Erythroblast (primary cell): ENCODE measurements at places on chromosomes 13 and 19.

GRCh38 chr13:87754097-87754496 lies 82.9 kb downstream of the SLITRK5 start:
- no peak for DNase-seq

- DNase-seq = no peak
These were observed 7.2 kb downstream of the ZNF296 start for GRCh38 chr19:45069056-45069455.

GRCh38 chr19:49680421-49681351 lies 3.6 kb downstream of the PRMT1 start:
- peak; percentile 95 for DNase-seq

GRCh38 chr19:18865973-18866799 lies 29.8 kb downstream of the CERS1 start:
- DNase-seq = peak; percentile 74

- no peak for DNase-seq
These were observed 11.2 kb upstream of the RAB8A start for GRCh38 chr19:16100524-16100923.

DNA sequence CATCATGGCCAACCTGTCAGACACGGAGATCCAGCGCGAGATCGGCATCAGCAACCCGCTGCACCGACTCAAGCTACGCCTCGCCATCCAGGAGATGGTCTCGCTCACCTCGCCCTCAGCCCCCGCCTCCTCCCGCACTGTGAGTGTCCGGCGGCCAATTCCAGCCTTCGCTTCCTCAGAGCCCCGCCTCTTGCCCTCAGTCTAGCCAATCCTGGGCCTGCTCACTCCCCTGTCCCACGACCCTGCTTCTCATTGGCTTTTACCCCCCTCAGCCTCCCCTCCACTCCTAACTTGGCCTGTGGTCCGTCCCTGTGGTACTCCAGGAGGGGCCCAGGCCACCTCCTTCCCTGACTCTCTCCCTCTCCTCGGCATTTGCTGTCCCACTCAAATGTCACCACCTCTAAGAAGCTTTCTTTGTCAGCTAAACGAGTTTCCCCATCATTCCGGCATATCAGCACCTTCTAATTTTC lies 12.3 kb downstream of the HRC start:
- peak; percentile 85 for DNase-seq

GRCh38 chr19:54465426-54466109 lies 2.0 kb upstream of the LENG9 start:
- peak; percentile 36 for DNase-seq

DNA sequence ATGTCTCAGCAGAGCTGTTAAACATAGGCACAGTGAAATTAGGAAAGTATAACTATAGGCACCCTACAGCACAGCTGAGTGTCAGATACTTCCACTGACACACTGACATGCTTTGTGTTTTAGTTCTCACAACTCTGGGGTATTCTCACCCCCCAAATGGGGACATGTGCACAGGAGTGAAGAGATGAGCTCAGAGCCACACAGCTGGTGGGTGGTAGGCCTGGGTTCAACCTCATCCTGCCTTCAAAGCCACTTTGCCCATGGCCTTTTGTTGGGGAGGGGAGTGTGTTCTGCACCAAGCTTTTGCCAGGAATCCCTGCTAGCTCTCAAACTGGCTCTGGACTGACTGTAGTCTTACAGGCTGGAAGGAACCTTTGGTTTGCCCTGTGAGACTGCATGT lies 1.7 kb upstream of the SLC35E1 start:
- no peak for DNase-seq

GRCh38 chr13:40233731-40234195 lies 432.7 kb downstream of the FOXO1 start:
- DNase-seq = no peak

GRCh38 chr19:30719189-30719998 lies 347.2 kb downstream of the ZNF536 start:
- peak; percentile 1 for DNase-seq

DNA sequence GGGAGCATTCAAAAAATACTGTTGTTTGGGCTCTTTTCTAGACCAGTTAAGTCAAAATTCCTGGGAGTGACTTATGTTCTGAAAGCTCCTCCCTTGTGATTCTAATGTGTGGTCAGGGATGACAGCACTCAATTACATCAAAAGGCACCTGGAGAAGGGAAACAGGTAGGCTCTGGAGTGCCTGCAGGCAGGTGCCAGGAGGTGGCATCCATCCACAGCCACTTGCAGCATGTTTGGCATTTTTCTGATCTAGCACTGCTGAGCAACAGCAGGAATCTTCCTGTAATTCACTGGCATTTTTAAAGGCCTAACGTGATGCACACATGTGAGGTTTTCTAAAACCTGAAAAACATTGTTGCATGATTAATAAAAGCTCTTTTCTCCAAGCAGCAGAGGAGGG lies 94.6 kb downstream of the CCNA1 start:
- no peak for DNase-seq

DNA sequence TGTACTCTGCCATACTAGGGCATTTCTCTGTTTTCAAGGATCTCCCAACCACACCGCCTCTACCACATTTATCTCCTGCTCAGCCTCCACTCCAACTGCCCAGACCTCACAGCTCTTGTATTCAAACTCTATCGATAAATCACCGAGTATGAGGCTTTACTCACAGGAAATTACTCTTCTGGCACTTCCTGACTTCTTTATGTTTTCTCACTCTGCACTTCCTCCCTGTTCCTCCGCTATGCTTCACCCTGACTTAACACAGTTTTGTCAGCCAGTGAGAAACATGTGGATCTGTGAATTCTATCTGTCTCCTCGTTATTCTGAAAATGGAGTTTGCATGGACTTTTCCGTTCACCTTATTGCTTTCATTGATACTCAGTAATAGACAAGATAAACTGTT lies 2.6 kb upstream of the CARD8 start:
- DNase-seq = peak; percentile 48

DNA sequence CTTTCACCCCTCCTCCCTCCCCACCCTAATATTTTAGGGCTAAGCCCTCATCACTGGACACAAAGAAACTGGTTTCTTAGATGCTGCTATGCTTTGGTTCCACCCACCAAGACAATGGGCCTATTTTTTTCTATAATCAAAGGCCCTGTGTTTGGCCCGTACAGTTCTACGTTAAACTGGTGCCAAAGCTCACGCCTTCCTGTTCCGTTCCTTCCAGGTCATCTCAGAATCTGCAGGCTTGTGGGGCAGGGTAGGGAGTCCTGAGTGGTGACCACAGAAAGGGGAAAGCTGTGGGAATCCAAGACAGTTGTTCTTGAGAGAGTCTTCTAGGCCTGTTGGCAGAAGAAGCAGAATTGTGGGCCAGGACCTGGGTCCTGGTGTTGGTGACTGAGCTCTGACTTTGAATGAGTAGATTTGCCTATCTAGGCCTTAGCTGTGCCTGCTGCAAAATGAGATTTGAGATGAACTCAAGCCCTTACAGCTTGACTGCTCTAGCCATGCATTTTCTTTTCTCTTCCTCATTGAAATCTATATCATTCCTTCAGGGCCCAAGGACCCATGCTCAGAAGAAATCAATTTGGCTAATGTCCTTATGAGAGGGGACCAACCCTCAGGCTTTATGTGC lies 19.1 kb upstream of the CXCL17 start:
- DNase-seq = no peak

GRCh38 chr19:16104722-16105121 lies 7.0 kb upstream of the RAB8A start:
- DNase-seq = no peak

DNA sequence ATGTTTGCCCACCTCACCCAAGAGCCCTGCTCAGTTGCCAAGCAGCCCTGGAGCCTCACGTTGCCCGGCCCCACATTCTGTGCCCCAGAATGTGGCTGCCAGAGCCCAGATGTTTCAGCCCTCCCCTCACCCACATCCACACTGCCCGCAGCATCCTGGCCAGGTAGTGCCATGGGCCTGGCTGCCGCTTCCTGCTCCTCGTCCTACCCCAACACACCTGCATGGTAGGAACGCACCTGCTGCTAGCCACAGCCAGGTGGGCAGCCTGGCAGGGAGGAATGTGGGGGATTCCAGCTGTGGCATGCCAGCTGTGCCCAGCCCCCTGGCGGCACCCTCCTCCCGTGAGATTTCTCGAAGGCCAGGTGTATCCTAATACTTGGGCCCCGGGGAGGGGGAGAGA lies 7.5 kb upstream of the NFIX start:
- no peak for DNase-seq

GRCh38 chr13:66364346-66364745 lies 865.8 kb downstream of the PCDH9 start:
- DNase-seq = no peak

DNA sequence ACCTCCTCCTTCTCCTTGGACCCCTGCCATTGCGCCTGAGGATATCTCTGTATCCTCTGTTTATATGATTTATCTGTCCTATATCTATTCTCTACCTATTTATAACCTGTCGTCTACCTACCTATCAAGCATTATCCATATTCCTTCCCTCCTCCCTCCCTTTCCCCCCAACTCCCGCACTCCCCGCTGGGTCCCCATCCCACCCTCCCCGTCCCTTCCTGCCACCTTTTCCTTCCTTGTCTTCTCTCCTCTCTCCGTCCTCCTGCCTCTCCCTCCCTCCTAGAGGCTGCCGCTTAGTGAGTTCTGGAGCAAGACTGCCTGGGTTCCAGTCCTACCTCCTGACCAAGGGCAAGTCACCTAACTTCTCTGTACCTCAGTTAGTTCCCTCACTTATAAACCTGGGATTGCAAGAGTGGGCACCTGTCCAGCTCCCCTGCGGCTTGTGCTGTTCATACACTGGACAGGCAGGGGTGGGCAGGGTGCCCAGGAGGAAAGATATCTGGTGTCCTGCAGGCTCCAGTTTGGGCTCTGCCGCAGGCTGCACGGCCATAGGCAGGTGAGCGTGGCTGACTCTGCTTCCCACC lies 16.1 kb downstream of the TTYH1 start:
- DNase-seq = no peak

DNA sequence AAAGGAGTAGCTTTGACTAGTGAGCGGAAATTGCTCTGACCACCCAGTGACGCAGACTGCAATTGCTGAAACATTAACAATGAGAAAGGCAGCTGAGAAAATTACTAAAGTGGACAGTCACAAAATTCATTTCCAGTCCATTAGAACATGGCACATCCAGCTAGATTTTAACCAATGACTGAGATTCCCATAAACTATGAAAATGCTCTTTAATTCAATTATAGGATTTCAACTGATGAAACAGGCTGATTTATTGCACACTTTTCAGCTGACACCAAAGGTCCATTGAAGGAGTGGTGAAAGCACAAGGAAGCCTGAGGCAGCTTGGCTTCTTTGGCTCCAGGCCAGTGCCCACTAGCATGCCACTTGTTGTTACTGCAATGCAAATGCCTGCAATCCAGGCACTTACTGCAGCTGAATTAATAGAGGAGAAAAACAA lies 933.4 kb downstream of the SLITRK6 start:
- DNase-seq = no peak

DNA sequence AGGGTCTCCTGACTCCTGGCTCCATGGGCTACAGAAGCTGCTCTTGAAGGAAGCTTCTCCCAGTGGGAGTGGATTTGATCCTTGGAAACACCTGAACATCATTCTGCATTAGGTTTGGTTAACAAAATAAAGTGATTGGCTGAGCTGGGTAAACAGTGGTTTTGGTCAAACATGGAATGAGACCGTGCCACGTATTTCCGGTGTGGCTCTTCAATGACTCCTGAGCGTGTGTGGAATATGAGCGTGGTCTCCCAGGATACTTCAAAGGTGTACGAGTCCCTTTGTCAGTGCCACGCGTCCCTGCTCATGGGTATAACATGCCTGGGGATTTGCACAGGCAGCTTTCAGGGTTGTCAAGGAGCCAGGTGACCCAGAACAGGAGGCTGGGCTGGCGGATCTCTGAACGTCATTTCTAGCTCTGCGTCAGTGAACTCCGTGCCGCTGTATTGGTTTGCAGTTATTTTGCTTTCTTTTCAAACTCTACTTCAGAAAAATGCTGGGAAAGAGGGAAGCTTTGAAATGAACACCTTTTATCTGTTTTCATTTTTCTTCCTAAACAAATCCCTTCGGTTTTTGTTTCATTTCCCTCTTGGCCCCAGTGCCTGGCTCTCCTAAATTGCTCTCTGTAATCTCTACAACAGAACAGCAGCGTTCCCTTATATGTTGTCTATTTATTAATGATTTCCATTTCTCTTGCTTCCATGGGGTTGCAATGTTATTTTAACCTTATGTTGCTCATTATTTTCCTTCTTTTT lies 26.3 kb upstream of the GJB6 start:
- no peak for DNase-seq

DNA sequence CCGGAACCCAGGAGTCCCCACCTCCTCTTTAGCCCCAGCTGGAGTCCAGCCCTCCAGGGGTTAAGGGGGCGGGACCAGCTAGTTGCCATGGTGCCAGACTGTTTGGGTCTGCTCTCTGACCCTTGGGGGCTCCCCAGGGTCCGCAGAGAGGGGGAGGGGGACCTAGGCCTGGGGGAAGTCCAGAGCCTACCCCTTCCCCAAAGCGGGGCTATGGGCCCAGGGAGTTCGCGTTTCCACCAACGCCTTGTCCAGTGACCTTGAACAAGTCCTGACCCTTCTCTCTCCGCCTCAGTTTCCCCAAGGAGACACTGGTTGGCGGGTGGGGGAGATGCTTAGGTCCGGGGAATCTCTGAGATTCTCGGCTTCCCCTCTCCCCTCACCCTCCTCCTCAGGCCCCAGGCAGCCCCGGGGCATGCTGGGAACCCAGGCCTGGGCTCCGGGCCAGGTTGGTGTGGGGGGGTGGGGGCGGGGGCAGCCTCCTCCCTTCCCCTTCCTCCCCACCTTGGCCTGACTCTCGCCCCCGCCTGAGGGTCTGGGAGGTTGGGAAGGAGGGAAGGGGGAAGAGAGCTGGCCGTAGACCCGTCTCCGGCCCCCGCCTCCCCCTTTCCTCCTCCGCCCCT lies 2.6 kb upstream of the SPACA6 start:
- DNase-seq = peak; percentile 50

DNA sequence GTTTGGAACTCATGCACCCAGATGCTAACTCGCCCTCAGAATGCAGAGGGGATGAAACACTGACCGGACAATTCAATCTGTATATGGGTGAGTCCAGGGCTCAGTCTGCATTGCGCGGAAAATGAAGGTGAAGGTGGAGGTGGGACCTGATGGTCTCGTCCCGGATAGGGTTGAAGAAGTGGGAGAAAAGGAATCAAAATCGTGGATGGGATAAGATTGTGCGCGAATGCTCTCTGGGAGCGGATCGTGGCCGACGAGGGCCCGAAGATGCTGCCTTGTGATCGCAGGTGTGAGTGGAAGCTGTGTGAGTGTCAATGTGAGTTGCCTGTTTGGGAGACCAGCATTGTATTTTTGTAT lies 594 bp upstream of the ZNF850 start:
- DNase-seq = no peak

GRCh38 chr13:26534036-26534726 lies 23.3 kb upstream of the WASF3 start:
- no peak for DNase-seq

- no peak for DNase-seq
These were observed 334.2 kb upstream of the SGCG start for GRCh38 chr13:22846551-22846950.

- DNase-seq = no peak
These were observed 2.0 kb upstream of the PIK3R2 start for GRCh38 chr19:18150776-18151624.

GRCh38 chr13:38693641-38694040 lies 6.8 kb downstream of the FREM2 start:
- DNase-seq = no peak

- no peak for DNase-seq
These were observed 22.5 kb upstream of the SLC35E1 start for GRCh38 chr19:16594681-16595091.

- DNase-seq = no peak
These were observed 647.2 kb downstream of the LIG4 start for GRCh38 chr13:107568181-107568580.
